ENCODE measurements at places on chromosomes 6 and 20.

DNA sequence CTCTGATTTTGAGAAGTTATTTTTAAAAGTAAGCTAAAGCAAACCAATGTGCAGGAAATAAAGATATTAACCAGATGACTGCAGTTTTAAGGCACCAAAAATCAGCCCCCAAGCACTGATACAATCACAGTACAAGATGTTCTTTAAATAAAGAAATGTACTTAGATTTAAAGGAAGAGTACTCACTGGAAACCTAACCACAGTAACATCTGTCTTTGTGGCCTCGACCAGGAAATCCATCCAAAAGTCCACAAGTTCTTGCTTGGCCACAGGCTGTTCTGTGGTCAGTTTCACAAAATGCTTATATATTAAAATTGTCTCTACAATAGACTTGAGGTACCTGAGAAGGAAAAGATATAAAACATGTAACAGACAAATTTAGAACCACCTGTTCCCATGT lies 105.9 kb upstream of the MAP7 start:
- DNase-seq: no peak

DNA sequence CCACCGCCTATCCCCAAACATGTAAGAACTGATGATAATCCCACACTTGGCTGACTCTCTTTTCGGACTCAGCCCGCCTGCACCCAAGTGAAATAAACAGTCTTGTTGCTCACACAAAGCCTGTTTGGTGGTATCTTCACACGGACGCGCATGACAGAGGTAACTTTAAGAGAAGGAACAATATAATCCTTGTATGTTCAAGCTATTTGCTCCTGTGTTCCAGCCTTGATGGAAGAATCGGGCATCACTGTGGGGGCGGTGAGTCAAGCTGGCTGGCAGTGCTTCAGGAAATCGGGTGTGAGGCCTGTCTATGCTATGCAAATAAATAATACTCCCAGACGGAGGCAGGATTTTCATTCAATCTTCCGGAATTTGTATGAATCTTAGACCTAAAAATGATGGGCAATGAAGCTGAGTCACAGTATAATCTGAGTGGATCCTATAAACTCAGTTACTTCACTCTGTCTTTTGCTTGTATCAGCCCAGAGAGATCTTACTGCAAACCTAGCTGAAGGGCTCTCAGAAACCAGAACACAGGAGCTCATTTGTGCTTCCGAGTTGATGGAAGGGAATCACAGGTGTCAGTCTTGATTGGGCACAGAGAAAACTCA lies 45.2 kb upstream of the NT5E start:
- DNase-seq: peak; percentile 48

- peak; percentile 71 for DNase-seq
Measured at GRCh38 chr20:50572938-50573777, 63.0 kb downstream of the PTPN1 start.

DNA sequence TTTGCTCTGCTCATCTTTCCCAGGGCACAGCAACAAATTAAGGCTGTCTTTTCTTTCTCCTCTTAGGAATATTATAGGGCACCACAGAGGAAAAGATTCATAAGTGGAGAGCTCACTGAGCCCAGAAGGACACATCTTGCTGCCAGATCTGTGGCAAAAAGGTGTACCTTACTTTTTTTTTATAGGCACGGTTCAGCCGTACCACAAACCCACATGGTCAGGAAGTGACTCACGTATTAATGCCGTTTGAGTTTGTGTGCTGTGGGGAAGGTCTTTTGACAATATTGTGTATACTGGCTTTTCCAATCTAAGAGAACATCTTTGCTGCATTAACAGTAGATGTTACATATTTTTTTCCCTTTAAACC lies 28.4 kb downstream of the PAQR8 start:
- no peak for DNase-seq

DNA sequence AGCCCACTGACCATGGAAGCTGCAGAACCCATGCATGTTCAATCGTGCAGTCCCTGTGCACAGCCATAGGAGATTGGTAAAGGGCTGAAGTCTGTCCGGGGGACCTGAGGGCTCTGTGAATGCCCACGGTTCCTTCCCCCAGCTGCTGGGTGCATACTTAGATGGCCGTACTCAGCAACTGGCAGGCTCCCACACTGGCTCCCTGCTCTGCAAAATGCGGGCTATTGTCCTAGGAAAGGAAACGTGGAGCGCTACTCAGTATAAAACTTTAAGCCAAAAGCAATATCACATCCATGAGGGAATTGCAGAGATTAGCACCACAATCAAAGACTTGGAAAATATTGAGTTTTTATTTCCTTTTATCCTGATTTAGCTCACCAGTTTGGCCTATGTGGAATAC lies 202.0 kb downstream of the WDR27 start:
- no peak for DNase-seq

- no peak for DNase-seq
Measured at GRCh38 chr20:50004229-50004628, 21.4 kb downstream of the SNAI1 start.

- peak; percentile 38 for DNase-seq
Measured at GRCh38 chr6:80210618-80211017, 104.1 kb downstream of the BCKDHB start.

DNA sequence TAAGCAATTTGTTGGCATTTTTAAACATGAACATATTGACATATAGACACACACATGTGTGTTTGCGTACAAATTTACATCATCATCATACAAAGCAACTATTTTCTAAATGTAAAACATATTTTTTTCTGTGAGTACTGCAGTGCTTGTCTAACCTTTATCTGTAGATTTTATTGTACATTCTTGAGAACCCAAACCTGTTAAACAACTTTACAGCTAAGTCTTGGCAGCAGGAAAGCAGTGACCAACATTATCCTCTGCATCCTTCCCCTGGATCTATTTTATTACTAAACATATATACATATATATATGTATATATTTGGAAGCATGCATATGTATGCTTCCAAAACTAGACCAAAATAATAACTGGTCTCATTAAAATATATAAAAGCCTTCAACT lies 10.4 kb upstream of the PLCB1 start:
- no peak for DNase-seq

- no peak for DNase-seq
Measured at GRCh38 chr6:121305957-121306607, 28.2 kb downstream of the TBC1D32 start.

DNA sequence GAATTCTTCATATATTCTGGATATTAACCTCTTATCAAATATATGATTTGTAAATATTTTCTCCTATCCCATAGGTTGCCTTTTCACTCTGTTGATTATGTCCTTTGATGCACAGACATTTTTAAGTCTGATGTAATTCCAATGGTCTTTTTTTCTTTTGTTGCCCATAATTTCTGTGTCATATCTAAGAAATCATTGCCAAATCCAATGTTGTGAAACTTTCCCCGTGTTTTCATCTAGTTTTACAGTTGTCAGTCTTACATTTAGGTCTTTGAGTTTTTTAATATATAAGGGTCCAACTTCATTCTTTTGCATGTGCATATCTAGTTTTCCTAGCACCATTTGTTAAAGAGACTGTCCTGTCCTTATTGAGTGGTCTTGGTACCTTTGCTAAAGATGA lies 111.5 kb downstream of the SESN1 start:
- no peak for DNase-seq

GRCh38 chr6:28953585-28954258 lies 29.9 kb upstream of the TRIM27 start:
- DNase-seq: no peak

DNA sequence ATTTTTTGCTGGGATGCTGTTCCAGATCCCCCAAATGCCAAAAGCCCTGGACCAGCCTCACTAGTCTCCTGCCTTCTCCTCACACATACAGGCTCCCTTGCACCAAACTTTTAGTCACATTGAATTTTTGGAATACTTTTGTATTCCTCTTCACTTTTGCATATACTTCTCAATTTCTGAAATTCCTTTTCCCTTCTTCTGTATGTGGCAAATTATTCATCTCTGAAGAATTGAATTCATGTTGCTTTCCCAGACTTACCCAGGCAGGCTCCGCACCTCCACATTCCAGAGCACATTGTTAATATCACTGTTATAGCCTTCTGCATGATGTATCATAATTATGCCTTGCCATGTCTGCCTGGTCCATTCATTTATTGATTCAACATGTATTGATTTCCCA lies 255.3 kb upstream of the POU3F2 start:
- DNase-seq: no peak

- no peak for DNase-seq
Measured at GRCh38 chr20:7617797-7618196, 322.5 kb downstream of the HAO1 start.

DNA sequence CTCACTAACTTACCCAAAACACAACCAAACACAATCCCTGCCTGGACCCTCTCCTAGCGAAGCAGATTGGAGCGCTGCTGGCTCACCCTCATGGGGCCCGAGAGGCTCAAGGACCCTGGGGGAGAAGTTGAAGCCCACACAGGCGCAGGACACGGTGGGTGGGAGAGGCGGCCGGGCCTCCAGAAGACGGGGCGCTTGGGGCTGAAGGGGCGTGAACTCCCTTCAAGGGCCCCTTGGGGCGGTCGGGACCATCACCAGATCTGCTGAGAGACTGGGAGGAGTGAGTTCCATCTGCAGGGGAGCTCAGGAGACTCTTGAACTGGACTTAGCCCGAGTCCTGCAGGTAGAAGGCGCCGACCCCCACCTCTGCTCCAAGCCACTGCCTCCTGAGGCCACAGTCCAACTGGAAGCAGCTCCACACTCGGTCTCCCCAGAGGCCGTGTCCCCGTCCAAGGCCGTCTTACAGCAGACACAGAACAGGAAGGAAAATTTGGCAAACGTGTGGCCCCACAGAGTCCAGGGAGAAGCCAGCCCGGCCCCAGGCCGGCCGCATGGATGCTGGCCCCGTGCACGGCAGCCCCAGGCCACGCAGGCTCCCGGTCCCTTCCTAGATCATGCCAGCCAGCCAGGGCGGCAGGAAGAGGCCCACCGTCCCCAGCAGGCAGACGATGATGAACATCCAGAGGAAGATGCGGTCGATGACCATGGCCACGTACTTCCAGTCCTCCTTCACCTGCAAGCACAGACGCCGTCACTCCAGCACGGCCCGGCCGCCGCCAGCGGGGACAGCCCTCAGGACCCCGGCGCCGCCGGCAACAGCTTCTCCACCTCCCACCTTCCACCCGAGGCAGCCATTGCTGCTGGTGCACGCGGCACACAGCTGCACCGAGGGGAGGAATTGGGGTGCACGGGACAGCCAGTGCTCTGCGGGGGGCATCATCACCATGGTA lies 14.7 kb downstream of the CHRNA4 start:
- DNase-seq: no peak

- no peak for DNase-seq
Measured at GRCh38 chr6:169266746-169267591, 13.3 kb upstream of the THBS2 start.

- no peak for DNase-seq
Measured at GRCh38 chr6:106186714-106187113, 100.6 kb downstream of the PRDM1 start.

DNA sequence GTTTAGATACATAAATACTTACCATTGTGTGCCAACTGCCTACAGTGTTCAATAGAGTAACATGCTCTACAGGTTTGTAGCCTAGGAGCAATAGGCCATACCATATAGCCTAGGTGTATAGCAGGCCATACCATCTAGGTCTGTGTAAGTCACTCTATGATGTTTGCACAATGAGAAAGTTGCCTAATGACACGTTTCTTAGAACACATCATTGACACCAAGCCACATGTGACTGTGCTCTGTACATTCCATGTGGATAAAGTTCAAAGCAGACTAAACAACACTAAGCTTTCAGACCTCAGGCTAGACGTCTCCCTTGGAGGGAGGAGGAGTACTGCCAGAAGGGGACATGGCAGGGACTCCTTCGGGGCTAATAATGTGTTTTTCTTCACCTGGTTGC lies 93.6 kb downstream of the KIF16B start:
- DNase-seq: no peak

- DNase-seq: no peak
Measured at GRCh38 chr20:21357844-21358243, 39.5 kb downstream of the NKX2-4 start.

DNA sequence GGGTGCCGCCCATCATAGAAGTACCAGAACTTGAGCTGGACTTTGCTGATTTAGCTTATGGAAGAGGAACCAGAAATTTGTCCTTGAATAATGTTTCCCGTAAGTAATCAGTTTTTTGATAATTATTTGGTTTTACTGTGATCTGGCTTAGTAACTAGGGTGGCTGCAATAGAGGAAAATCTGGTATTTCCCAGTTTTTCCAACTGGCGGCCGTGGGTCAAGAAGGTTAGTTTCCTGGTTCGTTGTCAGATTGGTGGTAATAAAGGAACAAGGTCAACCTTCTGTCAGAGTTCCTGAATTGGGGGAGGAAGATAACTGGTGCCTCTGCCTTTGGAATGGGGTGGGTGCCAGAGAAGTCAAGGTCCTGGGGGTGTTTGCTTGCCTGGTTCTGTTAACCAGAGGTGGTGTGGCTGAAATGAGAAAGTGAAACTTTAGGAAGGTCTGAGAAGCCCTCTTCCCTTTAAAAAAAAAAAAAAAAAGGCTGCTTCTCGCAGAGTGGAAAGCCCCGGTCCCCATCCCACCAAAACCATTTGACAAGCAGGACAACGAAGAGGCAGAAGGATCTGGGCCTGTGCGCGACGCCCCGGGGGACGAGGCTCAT lies at the start of gene CALHM6:
Gene CALHM6, plus strand, starts transcription at position 45 of the 601 bp plus-strand sequence. Its CDS starts 555 bp downstream, at position 600.
- no peak for DNase-seq

DNA sequence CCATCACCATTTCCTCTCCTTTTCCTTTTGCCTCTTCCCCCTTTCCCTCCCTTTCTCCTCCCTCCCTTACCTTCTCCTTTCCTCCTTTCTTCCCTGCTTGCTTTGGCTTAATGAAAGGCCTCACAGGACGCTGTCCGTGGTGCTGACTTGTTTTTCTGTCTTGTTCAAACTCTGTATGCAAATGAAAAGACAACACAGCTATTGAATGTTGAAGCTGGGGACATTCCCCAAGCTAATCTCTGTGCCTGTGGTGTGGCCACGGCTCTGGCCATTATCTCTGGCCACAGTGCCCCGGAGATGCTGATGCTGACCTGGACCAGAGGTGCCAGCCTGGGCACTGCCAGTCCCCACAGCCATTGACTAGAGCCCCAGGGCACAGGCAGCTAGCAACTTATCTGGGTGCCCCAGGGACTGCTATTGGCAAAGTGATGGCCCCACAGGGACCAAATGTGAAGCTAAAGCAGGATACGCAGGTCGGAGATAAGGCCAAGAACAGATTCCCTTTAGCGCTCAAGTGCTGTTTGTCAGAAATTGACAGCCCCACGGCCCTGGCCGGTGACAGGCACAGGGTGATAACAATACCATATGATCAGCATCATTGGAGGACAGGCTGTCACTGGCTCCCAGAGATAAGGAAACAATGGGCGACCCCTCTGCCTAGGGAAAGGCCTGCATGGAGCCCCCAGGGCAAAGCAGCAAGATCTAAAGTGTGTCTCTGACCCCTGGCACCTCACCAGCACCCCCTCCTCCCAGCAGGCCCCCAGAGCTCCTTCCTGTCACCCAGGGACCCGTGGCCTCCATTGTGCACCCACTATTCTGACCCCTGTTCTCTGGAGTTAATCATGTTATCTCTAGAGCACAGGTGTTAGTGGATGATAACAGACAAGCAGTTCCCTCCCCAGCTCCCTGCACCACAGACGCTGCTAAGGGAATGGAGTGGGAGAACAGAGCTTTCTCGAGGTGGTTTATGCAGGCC lies 31.6 kb upstream of the SLC32A1 start:
- peak; percentile 73 for DNase-seq

DNA sequence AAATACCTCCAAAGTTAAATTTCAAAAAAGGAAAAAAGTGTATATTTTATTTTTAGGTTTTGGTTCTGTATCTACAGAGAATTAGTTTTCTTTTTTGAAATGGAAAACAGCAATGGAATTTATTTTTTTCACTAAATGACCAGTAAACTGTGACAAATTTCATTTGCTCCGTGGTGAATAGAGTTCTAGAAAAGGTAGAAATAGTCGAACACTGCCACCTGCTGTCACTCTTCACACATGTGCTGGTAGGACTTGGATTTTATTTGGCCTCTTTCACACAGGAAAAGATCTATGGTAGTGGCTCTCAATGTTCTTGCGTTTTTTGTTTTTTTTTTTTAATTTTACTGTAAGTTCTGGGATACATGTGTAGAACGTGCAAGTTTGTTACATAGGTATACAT lies 312.5 kb downstream of the EYA4 start:
- peak; percentile 53 for DNase-seq
